ENCODE measurements at places on chromosomes 3 and 15. TPM values are rescaled to one million over a fixed set of nuclear protein-coding genes. Genes with fewer than 3 reads are reported as not detected.

Gene RHOV
- 0.49 TPM for polyA plus RNA-seq

DNA sequence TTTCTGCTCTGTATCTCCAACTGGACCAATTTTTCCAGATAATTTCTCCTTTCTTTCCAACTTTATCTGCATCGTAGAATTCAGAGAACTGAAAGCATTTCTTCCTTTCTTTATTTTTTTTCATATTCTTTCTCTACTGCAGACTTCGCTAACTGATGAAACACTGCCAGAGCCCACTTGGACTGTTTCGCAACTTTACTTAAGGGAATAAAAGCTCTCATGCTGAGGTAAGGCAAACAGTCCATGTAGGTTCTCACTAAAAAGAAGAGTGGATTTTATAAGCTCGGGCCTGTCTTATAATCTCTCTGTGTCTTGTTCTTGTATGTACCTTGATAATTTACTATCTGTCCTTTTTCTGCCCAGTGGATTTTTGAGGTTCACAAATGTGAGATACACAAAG lies 163.5 kb downstream of the CNTN4 start:
- DNase-seq: peak; percentile 4

GRCh38 chr3:160464321-160464720 lies 14.7 kb upstream of the TRIM59 start:
- no peak for DNase-seq

DNA sequence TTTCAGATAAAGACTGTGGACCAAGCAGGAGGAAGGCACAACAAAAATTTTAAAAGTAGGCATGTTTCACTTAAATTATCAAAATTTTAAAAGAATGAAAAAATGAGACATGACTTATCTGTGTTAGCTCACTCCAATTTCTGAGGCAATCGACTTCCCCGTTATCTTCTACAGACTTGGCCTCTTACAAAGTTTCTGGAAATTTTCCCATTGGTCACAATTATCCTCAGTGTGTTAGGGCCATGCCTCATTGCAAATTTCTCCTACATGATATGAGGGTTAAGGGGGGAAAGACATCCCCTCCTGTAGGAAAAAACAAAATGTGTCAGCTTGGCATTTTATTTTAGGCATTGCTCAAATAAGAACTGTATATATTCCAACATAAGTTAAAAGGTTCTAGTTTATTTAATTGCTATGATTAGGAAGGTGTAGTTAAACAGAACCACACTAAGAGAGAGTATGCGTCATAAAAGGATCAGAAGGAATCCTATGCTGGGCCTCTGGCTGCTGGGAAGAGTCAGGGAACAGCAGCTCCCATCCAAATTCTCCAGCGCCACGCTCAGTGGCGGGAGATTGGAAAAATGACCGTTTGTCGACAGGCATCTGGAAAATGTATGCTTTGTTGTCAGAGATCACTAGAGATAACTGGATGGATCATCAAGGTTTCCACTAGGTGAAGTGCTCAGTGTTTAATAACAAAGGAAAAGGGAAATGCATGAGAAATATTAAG lies 463.6 kb upstream of the NR2F2 start:
- no peak for DNase-seq

Measured in right lung (tissue), 10 donors.